ENCODE measurements at places on chromosomes 1 and 21.

GRCh38 chr1:27149084-27149761, 5.7 kb downstream of the SLC9A1 start:
- H3K27ac ChIP-seq = no peak overlapping the region
- no peaks in the 10 kb centered on the region for H3K27me3 ChIP-seq
- H3K4me3 ChIP-seq = no peak overlapping the region
- H3K36me3 ChIP-seq = no peaks in the 10 kb centered on the region
- DNase-seq = no peak

DNA sequence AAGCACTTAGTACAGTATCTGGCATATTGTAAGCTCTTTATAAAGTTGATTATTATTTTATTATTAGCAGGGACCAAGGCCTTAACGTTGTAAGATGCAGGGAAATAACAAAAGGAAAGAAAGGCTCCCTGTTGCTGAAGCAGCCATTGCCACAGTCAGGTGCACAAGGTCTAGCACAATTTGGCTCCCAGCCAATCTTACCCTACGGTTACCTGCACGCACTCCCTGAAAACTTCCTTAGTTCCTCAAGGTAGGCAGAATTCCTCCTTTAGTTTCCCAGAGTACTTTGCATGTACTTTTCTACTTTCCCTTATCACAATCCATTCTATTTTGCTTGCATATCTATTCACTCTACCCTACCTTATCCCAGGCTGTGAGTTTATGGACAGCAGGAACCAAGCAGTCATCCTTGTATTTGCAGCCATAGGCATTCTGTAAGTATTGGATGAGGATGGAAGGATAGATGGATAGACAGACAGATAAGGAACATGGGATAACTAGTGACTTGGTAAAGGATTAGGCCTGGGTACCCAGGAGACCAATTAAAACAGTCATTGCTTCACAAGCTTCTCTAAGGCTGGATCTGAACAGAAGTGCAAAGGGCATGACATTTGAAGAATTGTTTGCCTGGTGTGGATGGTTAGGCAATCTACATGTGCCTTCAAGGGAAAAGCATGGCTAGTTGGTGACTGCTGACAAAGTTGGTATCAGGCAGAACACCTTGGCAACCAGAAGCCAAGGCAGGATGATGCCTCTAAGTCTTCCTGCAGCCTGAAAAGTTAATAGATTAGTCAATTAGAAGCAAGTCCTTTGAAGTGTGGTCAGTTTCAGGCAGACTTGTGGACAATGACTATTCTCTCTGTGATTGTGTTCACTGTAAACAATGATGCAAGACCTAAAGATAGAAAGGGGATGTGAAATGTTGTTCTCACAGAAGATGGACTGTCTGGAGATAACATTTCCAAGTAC, 20.8 kb upstream of the JAK1 start:
- H3K27me3 ChIP-seq = no peaks in the 10 kb centered on the region
- no peak for DNase-seq
- H3K36me3 ChIP-seq = peaks cover 3% of the 10 kb centered on the region
- no peaks in the 10 kb centered on the region for H3K4me1 ChIP-seq

DNA sequence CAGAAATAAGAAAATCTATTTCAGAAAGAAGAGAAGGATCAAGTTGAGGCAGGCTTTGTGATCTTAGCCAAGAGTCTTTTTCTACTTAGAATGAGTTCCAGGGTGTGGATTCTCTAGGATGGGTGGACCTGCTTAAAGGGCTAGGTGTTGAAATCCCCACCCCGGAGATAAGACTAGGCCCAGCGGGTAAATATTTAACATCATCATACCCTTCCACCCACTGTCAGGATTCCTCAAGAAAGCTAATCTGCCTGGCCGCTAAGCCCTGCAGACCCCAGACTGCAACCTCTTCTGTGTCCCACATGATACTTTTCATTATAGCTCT, 5.8 kb downstream of the IGSF9 start:
- H3K27me3 ChIP-seq = peaks cover 11% of the 10 kb centered on the region
- H3K4me3 ChIP-seq = no peak overlapping the region
- H3K27ac ChIP-seq = no peak overlapping the region
- H3K4me1 ChIP-seq = no peaks in the 10 kb centered on the region
- DNase-seq = no peak

- DNase-seq = no peak
- no peak overlapping the region for H3K27ac ChIP-seq
- no peaks in the 10 kb centered on the region for H3K4me1 ChIP-seq
- H3K4me3 ChIP-seq = no peak overlapping the region
Measured at GRCh38 chr1:3462356-3463012, 8.0 kb downstream of the ARHGEF16 start.

DNA sequence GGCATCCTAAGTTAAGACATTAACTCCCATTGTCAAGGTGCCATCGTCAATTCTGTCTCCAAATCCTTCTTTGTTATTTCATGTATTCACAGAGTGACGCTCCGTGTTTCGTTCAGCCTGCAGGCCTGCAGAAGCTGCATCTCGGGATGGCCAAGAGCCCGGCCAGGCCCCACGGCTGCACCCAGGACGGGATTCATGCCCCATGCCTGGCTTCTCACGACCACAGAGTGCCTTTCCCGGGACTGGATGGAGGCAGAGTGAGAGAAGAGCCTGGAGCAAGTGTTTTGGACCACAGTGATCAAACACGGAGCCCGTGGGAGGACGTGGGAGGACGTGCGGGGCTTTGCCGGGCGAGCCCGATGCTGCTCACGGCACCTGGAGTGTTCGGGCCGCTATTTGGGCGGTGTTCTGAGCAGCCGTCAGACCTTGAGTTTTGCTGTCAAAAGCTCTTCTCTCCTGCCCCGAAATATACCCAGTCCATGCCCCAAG, 56.8 kb downstream of the COL6A1 start:
- DNase-seq = no peak
- H3K27me3 ChIP-seq = no peaks in the 10 kb centered on the region
- H3K27ac ChIP-seq = peak overlapping the region; percentile 41
- H3K4me3 ChIP-seq = no peak overlapping the region

- H3K4me1 ChIP-seq = no peaks in the 10 kb centered on the region
- H3K4me3 ChIP-seq = no peak overlapping the region
Measured at GRCh38 chr1:1764876-1765470, 13.3 kb downstream of the NADK start.

GRCh38 chr1:174156437-174156836, 2.9 kb upstream of the RABGAP1L start:
- peaks cover 8% of the 10 kb centered on the region for H3K4me1 ChIP-seq
- H3K36me3 ChIP-seq = no peaks in the 10 kb centered on the region
- H3K27ac ChIP-seq = no peak overlapping the region
- DNase-seq = no peak
- no peaks in the 10 kb centered on the region for H3K27me3 ChIP-seq
- H3K4me3 ChIP-seq = no peak overlapping the region

- no peak for DNase-seq
- H3K36me3 ChIP-seq = no peaks in the 10 kb centered on the region
- H3K27ac ChIP-seq = no peak overlapping the region
- H3K27me3 ChIP-seq = no peaks in the 10 kb centered on the region
- H3K4me1 ChIP-seq = no peaks in the 10 kb centered on the region
Measured at GRCh38 chr1:116432655-116433265, 59.7 kb downstream of the ATP1A1 start.

- H3K4me3 ChIP-seq = no peak overlapping the region
- DNase-seq = no peak
- H3K27me3 ChIP-seq = no peaks in the 10 kb centered on the region
- H3K27ac ChIP-seq = no peak overlapping the region
Measured at GRCh38 chr1:15738416-15739113, 2.5 kb downstream of the SLC25A34 start.

- H3K27me3 ChIP-seq = peaks cover 5% of the 10 kb centered on the region
- no peak for DNase-seq
- no peak overlapping the region for H3K4me3 ChIP-seq
Measured at GRCh38 chr1:211695135-211695816, 19.9 kb upstream of the NEK2 start.

DNA sequence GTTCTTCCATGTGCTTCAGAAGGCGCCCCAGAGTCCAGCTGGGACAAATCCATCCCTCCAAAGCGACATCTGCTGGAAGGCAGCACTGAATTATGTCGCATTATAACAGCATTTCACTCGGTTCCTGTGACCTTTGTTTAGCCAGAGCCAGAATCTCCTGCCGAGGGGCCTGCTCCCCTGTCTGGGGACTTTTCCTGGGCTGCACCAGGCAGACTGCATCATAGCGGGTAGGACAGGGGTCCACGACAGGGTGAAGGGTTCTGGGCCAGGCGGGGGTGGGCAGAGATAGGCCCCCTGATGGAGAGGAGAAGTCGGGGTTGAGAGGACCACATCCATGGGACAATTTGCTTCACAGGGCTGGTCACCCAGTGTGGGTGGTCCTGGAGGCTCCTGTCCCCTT, 276.9 kb downstream of the MATN1 start:
- no peaks in the 10 kb centered on the region for H3K27me3 ChIP-seq
- no peak overlapping the region for H3K27ac ChIP-seq
- H3K4me1 ChIP-seq = no peaks in the 10 kb centered on the region
- no peak for DNase-seq
- H3K36me3 ChIP-seq = no peaks in the 10 kb centered on the region

DNA sequence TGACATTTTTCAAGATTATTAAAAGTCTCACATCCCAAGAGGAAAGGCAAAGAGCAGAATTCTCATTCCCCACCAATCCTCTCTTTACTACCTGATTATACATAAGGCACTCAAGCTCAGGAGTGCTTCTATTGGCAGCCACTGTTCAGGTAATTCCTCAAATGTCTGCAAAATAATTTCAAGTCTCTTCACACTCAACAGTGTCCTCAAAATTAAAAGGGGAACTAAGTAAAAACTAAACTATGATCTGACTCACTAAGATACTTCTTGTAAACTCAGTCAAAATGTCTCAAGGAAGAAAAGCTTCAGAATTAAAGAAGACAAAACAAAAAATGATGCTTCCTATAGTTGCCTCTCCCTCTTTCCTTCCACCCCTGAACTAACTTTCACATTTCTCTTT, 135.6 kb downstream of the GPATCH2 start:
- no peaks in the 10 kb centered on the region for H3K27me3 ChIP-seq
- H3K4me3 ChIP-seq = no peak overlapping the region
- H3K36me3 ChIP-seq = no peaks in the 10 kb centered on the region
- no peak overlapping the region for H3K27ac ChIP-seq
- no peak for DNase-seq

DNA sequence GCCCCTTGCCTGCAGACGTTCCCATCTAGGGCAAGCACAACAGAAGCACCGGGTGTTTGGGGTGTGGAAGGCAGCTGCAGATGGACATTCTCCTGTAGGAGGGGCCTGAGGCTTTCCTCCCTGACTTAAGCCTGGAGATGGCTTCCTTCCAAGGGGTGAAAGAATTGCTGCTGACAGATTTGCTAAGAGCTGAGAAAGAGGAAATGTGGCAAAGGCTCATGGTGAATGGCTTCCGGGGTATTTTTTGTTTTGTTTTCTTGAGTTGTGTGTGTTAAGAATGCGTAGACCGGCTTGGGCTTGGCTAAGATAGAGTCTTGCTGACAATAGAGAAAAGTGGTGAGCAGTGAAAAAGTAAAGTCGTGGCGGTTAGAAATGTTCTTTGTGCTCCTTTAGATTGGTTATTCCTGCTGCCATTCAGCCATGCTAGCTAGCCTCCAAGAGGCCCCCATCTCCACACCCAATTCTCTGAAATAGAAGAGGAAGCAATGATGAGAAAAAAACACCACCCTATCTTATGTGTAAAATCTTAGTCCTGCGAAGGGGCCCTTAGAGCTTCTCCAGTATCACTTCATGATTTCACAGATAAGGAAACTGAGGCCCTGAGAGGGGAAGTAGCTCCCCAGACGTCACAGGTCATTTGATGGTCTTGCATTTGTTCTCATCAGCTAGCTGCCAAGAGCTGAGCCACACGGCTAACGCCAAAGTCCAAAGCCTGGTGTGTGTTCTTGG, 36.9 kb downstream of the EIF2D start:
- DNase-seq = peak; percentile 91
- H3K4me1 ChIP-seq = peaks cover 26% of the 10 kb centered on the region
- peak overlapping the region; percentile 46 for H3K27ac ChIP-seq
- no peaks in the 10 kb centered on the region for H3K27me3 ChIP-seq
- H3K36me3 ChIP-seq = no peaks in the 10 kb centered on the region

DNA sequence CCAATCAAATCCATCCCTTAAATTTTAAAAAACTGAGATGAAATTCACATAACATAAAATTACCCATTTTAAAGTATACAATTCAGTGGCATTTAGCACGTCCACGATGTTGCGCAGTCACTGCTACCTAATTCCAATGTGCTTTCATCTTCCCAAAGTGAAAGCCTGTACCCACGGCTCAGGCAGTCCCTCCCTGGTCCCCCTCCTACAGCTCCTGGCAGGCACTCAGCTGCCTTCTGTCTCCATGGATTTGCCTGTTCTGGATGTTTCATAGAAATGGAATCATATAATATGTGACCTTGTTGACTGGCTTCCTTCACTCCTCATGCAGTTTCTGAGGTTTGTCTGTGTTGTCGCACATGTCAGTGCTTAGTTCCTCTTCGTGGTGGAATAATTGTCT, 386.3 kb downstream of the CAMTA1 start:
- H3K27ac ChIP-seq = no peak overlapping the region
- H3K36me3 ChIP-seq = no peaks in the 10 kb centered on the region
- no peak for DNase-seq

GRCh38 chr1:36034692-36035091, 49.2 kb upstream of the TEKT2 start:
- H3K27me3 ChIP-seq = no peaks in the 10 kb centered on the region
- no peak overlapping the region for H3K27ac ChIP-seq
- peak; percentile 39 for DNase-seq
- no peak overlapping the region for H3K4me3 ChIP-seq
- peaks cover 3% of the 10 kb centered on the region for H3K36me3 ChIP-seq

DNA sequence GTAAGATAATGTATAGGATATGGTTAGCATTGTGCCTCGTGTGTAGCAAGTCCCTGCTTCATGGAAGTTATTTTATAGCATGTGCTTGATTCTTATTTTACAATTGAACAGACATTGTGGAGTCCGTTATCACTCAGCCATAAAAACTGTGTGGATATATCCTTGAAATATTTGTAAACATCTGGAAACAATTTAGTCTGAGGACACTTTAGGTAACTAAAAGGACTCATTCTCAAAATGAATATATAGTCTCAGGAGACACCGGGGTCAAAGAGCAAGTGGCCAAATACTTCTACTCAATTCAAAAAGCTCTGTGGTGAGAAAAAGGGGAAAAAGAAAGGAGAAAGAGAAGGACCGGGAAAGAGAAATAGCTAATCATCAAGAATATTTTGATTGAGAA, 23.7 kb downstream of the PRRX1 start:
- no peak overlapping the region for H3K27ac ChIP-seq
- H3K4me1 ChIP-seq = peaks cover 8% of the 10 kb centered on the region
- no peak for DNase-seq
- no peaks in the 10 kb centered on the region for H3K27me3 ChIP-seq
- no peaks in the 10 kb centered on the region for H3K36me3 ChIP-seq
- no peak overlapping the region for H3K4me3 ChIP-seq
